ENCODE measurements at places on chromosomes 12 and 14.
A peak's percentile ranks its signal among the peaks of the same experiment; 100 is the strongest.

- DNase-seq, result no peak
These were observed 745.8 kb downstream of the SLC6A15 start for GRCh38 chr12:84166812-84167211.

GRCh38 chr14:22955702-22956569 lies 954 bp downstream of the HAUS4 start:
- DNase-seq, result no peak

- peak; percentile 71 for DNase-seq
These were observed 59.5 kb upstream of the CHGA start for GRCh38 chr14:92863286-92864080.

DNA sequence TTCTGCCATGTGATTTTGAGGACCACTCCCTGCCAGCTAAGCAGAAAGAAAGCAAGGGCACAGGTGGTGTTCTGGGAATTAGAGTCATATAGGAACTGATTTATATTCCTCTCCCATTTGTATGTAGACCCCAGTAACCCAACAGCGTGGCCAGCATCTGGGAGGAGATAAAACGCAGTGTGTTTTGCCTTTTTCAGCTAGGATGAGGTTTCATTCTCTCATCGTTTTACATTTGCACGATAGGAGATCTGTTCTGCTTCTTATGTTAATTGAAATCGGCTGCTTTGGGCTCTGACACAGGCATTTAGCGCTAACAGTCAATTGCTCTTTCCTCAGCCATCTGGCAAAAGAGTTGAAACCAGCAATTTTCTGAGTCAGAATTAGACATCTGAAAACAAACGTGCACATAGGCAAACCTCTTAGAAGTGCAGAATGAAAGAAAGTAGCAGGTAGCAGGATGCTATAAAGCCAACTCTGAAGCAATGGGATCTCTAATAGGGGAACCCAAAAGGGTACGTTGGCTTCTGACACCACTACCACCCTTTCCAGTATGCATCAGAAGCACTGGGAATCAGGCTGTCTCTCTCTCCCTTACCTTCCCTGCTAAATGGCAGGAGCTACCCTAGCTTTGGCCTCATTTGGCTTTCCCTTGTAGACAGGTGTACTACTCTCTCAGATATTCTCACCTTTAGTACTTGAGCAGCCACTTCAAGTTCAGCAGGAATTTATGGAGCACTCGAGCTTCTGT lies 219.1 kb downstream of the PHLDA1 start:
- DNase-seq, result no peak

GRCh38 chr14:31934767-31935266 lies 142.3 kb upstream of the ARHGAP5 start:
- DNase-seq, result peak; percentile 52

GRCh38 chr14:86798330-86798729 lies 1194.7 kb downstream of the GALC start:
- no peak for DNase-seq

DNA sequence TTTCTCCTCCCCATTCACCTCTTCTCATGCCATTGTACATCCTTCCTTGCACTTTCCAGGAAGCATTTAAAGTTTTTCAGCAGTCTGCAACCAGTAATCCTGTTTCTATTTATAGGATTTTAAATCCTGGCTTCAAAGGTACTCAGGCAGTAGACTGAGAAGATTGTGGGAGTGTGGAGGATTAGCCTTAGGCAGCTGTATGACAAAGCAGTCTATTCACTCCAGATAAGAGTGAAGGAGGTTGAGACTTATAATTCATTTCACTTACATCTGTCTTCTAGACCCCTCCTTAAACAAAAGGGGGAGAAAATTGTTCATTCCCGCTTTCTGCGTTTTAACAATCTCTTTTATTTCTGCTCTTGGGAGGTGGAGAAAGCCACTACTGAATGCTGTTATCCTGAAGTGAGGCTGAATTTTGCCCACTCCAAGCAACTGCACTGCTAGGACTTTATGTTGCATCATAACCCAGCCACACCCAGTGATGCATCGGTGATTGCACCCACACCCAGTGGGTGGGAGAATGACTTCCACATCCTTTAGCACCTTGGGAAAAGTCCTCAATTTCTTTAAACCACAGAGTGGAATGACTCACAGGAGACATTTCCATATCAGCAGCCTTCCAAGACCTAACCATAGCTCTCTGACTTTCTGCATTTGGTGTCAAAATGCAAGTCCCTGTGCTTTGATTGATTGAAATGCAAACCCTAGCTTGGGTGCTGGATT lies 382.5 kb upstream of the ATP2B1 start:
- no peak for DNase-seq

GRCh38 chr14:94043111-94043755 lies 17.1 kb downstream of the OTUB2 start:
- DNase-seq, result no peak

- DNase-seq, result no peak
These were observed 127.1 kb upstream of the BMP4 start for GRCh38 chr14:54083549-54084239.

- no peak for DNase-seq
These were observed 830 bp upstream of the LPCAT3 start for GRCh38 chr12:7019043-7019569.

DNA sequence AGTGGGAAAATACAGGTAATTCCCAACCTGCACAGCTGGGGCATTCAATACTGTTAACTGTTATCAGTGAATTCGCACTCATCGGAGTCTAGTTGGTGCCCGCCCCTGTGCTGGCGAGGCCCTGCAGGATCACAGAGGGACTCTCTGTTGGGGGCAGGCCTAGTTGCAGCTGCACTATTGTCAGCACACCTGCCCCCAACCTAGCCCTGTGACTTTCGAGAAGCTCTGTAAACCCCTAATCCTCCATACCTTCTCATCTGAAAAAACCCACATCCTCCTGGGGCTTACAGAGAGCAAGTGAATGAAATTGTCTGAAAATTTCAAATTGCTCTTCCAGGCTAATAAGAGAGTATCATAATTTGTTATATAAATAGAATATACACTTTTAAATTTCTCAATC lies 132.2 kb upstream of the NUDT4 start:
- DNase-seq, result no peak

DNA sequence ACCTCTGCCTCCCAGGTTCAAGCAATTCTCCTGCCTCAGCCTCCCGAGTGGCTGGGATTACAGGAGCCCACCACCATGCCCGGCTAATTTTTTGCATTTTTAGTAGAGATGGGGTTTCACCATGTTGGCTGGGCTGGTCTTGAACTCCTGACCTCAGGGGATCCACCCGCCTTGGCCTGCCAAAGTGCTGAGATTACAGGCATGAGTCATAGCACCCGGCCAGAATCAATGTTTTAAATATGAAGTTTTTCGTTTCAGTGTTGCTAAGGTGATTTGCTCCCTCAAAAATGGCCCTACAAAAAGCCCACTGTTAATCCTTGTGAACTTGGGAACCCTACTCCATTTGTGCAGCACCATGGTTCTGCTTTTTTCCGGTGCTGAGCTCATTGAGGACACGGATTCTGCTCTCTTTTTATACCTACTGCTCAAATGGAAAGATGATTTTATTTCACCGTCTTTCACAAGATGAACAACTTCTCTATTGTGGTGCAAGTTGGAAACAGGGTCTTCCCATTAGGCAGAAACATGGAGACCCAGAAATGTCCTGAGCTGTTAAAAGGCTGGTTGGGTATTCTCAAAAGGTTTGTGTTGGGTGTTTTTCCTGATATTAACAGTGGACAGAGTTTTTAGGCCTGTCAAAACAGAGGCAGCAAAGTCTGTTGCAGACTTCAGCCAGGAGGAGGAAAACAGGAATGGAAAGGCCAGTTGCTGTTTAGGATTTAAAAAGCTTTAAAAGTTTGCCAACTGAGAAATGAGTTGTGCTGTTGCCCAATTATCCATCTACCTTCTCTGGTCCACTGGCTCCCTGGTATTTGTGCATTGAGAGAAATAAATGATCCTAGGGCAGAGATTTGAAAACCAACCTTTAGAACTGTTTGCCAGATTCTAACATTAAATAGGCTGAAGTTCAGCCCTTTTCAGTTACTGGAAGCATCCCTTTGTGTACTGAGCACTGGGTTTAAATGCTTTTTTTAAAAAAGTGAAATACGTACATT lies 85.8 kb downstream of the ATP23 start:
- no peak for DNase-seq

DNA sequence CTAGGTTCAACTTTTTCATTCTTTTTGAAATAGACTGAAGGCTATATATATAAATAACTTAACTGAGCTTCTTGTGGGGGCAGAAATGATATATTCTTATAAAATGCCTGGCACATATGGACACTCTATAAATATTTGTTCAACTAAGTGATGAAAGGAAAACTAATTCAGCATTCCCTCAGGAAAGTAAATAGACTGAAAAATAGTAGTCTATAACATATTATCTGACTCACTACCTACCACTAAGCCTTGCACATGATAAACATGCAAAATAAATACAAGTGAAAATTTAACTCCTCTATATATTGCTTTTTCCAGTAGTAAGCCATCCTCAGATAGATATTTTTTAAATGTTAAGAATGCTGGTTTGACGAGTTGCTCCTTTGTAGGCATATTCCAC lies 15.7 kb upstream of the BMAL2 start:
- no peak for DNase-seq

DNA sequence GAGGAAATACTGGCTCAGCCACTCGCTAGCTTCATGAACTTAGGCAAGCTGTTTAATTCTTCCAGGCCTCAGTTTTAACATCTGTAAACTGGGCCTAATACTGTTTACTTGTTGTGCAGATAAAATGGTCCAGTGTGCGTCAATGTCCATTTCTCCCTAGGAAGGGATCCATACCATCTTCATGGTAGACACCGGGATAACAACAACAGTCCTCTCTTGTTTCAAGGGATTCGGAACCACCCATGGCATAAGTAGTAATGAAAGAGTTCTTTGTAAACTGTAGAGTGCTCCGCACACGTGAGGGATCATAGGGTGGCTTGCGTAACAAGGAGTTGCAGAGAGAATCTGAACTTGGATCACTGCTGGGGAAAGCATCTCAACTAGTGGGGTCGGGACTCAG lies 17.3 kb upstream of the CHGA start:
- DNase-seq, result no peak

GRCh38 chr12:55737581-55738122 lies 5.3 kb upstream of the GDF11 start:
- no peak for DNase-seq

- DNase-seq, result no peak
These were observed 113.2 kb upstream of the PPFIA2 start for GRCh38 chr12:81872400-81872799.

GRCh38 chr12:77855548-77855947 lies 24.9 kb downstream of the NAV3 start:
- DNase-seq, result no peak

GRCh38 chr12:101470939-101471338 lies 4.2 kb upstream of the SPIC start:
- DNase-seq, result no peak

DNA sequence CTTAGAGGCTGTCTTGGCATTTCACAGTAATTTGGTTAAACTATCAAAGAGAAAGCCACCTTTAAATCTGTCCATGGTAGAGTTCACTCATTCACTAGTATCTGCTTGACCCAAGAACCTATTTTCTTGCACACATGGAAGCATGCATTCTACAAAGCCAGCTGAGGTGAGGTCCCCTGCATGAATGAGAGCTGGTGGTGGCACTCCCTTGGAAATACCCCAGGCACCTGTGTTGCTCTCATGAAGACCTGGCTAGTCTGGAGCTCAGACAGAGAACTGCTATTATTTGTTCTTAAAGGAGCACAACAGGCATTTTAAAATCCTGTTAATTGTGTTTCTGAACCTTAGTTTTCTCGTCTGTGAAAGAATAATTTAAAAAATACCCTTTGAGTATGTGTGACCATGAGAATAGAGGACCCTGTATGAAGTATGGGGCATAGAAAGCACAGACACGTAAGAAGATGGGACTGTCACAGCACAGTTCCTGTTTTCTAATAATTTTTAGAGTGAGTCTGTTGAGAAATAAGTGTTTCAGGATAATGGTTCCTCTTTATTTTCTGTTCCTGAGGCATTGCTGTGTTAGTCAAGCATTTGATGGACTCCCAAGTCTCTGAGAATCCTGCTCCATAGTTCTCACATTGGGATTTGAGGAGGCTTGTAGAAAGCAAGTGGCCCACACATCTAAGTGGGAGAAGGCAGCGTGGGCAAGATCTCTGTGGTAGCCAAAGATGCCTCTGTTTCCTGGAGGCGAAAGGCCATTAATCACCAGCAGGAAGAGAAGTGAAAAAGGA lies 10.9 kb downstream of the RGS6 start:
- no peak for DNase-seq

DNA sequence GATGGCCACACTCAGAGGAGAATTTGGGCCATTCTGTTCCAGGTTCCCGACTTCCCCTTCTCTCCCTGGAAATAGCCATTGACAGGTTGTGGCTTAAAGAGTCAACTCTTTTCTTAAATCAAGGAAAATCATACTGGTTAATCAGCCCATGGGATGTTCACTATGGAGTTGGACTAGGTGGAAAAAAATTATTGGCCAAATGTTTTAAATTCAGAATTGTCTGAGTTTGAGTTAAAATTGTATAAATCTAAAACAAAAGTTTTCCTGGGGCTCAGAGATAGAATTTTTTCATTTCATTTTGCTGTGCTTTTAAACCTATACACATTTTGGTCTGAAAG lies 6.5 kb downstream of the ESRRB start:
- DNase-seq, result no peak

DNA sequence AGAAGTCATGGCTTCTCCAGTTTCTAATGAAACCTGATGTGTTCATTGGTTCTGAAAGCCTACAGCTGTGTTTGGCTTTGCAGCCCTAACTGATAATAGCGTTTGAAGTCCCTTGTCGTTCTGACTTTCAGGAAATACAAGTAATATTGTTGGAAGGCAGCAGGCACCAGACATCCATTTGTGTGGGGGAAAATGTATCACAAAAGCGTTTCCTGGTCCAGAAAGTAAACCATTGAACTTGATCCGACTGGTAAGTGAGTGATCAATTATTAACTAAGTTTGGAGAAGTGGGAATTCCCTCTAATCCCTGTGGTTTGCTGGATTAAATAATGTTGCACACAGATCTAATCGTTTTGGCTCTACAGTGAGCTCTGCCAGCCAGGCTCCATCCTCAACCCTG lies 77.3 kb upstream of the LTA4H start:
- DNase-seq, result no peak

- DNase-seq, result no peak
These were observed 26.4 kb upstream of the PRMT8 start for GRCh38 chr12:3464561-3464960.

DNA sequence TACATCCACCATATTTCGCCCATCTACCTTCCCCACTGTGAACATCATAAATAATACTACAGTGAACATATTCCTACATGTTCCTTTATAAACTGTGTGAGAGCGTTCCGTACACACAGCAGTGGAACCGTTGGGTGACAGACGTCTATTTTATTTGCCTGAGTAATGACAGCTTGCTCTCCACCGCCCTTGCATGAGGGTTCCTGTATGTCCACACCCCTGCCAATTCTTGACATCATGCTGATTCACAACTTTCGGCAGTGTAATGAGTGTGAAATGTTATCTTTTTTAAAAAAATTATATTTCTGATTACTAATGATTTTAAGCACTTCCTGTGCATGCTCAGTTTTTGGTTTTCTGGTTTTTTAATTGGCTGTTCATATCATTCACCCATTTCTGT lies 4.3 kb upstream of the RAD52 start:
- no peak for DNase-seq

- DNase-seq, result no peak
These were observed 32.9 kb upstream of the HSP90B1 start for GRCh38 chr12:103897316-103897715.
